ENCODE measurements at places on chromosomes 2 and 18.

DNA sequence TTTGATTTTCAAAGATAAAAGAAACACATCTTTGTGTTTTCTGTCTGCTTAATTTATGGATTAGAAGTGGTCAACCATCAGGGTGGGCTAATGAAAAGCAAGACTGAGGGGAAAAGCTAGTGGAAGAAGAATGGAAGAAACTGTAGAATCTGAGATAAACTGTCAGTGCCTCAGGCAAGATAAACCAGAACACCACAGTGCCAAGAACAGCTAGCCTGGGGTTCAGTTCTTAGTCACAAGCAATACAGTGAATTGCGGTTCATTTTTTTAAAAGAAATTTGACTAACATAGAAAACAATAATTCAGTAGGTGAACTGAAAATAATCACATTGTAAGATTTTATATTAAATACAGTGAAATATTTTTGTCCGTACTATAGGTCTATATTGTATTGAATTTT lies 22.0 kb upstream of the LNPK start:
- DNase-seq = no peak

DNA sequence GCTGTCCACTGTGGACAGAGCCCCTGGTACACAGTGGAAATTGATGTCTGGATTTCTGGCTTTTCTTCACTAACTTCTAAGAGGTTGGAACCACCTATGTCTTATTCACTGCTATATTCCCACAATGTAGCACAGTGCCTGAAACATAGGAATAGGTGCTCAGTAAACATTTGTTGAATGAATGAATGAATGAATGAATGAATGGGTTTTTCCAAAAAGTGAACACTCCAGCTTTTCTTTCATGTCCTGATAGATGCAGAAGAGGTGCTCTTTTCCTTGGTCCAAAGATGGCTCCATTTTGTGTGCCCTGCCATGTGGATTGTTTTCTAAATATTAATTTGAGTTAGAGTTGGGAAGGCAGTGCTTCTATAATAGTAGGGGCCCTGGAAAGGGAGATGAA lies 124.1 kb downstream of the SP3 start:
- DNase-seq = no peak

DNA sequence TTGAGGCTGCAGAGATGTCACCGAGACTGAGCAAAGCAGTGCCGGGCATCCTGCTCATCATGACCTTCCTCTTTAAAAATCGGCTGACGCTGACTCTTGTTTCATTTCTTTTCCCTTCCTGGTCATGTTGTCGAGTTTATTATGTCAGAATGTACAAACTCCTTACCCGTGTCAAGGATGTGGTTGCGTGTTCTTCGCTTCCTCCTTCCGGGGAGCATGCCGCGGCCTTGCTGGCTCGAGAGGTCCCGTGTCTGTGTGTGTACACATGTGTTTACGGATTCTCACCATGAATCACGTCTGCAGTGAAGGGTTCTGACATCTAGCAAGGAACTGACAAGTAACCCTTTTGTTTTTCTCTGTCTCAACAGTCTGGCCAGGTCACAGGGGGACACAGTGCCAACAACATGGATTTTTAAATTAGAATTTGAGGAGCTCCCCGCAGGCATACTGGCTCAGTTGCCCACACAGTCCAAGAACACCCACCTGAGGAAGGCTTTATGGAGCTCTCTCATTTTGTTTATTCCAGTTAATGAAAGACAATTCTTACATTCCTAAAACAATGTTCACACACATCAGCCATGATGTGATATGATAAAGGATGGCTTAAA lies 60.2 kb downstream of the MYT1L start:
- DNase-seq = no peak

GRCh38 chr2:232502511-232502910 lies 14.9 kb upstream of the ECEL1 start:
- no peak for DNase-seq

GRCh38 chr2:100077456-100077855 lies 64.9 kb downstream of the AFF3 start:
- DNase-seq = no peak

GRCh38 chr2:104043864-104044263 lies 810.1 kb upstream of the POU3F3 start:
- no peak for DNase-seq

DNA sequence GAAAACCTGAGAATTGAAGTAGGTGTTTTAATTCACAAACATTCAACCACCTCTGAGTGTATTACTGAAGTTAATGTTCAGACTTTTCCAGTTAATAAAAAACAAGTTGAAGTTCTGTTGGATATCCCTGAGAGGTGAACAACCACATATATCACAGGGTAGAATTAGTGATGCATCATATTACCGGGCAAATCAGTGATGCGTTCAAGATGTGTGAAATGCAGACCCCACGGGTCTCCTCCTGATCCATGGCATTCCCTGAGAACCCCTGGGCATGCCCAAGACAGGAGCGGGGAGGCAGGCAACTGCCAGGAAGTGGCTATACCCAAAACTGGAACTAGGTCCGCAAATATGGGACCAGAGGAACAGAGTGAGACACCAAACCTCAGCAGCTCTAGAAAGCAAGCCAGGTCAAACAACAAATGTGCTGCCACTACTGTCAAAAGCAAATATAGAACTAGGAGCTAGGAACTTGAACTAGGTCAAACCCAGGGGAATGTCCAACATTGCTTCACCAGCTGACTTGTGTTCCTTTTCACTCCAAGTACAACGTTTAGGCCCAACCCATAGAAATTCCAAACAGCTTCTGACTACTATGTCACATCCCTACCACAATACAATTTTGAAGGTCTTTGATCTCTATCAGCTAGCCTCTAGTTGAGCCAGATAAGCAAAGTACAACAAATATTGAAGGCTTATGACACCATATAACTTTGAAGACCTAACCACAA lies 20.2 kb downstream of the PSTPIP2 start:
- no peak for DNase-seq

- no peak for DNase-seq
These were observed 9.5 kb upstream of the KCNG3 start for GRCh38 chr2:42503291-42503690.

DNA sequence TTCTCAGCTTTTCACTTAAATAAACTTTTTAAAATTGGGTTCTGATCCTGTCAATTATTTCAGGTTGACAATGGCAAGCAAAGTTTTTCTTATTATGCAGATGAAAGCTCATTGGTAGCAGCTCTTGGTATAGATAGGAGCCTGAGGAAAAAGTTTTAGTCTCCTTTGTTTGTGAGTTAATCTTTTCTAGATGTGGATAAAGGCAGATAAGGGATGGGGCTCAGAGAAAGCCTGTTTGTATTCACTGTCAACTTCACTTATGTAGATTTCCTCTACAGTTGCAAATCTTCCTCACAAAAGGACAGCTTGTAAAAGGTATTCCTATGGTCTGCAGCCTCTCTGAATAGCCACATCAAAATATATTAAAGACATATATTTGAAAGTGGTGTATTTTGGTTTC lies 224.5 kb upstream of the SPOPL start:
- no peak for DNase-seq

- no peak for DNase-seq
These were observed 9.0 kb upstream of the SCN9A start for GRCh38 chr2:166384774-166385173.

- no peak for DNase-seq
These were observed 15.5 kb downstream of the DUSP19 start for GRCh38 chr2:183093857-183094657.

- DNase-seq = no peak
These were observed 108.4 kb upstream of the MCFD2 start for GRCh38 chr2:47024046-47024445.

- DNase-seq = no peak
These were observed 115.3 kb upstream of the RIOK3 start for GRCh38 chr18:23337599-23338444.

- DNase-seq = no peak
These were observed 71.0 kb downstream of the AQP4 start for GRCh38 chr18:26794230-26795101.

DNA sequence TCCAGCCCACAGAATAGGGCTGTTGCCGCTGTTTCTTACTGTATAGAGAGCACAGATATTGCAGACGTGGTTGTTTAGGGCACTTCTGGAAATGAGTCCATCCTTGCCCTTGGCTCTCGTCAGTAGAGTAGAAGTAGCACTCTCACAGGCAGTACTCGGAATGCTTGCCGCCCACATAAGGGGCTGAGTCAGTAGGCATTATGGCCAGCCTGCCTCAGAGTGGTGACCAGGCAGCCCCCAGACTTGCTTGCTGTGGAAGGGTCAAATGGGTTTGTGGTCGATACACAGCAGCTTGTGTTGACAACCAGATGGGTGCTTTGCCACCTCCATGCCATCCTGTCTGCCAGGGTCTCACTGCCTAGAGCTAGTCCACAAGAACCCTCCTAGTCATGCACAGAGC lies 38.7 kb downstream of the PLEKHB2 start:
- no peak for DNase-seq

- no peak for DNase-seq
These were observed 899.9 kb downstream of the TRIB2 start for GRCh38 chr2:13616616-13617015.

Data from NCI-H1048 (cell line).